ENCODE measurements at places on chromosomes 7 and 10.

DNA sequence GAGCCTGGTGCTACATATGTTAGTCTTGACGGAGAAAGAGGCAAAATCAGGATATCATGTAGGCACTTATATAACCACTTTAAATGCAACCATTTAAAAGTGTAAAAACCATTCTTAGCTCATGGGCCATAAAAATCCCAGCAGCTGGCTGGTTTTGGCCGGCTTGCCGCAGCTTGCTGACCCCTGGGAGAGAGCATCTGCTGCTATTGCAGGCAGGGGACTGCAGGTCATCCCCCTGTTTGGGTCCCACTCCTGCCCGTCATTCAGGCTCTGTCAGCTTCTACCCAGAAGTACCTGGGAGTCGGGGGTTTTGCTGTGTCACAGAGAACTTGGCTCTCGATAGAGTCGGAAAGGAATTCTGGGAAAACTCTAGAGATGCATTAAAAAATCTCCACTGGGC lies 187.4 kb downstream of the CUX1 start:
- no peak for DNase-seq

GRCh38 chr10:58010073-58010702 lies 257.5 kb downstream of the IPMK start:
- DNase-seq: peak; percentile 42

- no peak for DNase-seq
Observed at GRCh38 chr10:77696584-77696983, 59.0 kb upstream of the KCNMA1 start.

DNA sequence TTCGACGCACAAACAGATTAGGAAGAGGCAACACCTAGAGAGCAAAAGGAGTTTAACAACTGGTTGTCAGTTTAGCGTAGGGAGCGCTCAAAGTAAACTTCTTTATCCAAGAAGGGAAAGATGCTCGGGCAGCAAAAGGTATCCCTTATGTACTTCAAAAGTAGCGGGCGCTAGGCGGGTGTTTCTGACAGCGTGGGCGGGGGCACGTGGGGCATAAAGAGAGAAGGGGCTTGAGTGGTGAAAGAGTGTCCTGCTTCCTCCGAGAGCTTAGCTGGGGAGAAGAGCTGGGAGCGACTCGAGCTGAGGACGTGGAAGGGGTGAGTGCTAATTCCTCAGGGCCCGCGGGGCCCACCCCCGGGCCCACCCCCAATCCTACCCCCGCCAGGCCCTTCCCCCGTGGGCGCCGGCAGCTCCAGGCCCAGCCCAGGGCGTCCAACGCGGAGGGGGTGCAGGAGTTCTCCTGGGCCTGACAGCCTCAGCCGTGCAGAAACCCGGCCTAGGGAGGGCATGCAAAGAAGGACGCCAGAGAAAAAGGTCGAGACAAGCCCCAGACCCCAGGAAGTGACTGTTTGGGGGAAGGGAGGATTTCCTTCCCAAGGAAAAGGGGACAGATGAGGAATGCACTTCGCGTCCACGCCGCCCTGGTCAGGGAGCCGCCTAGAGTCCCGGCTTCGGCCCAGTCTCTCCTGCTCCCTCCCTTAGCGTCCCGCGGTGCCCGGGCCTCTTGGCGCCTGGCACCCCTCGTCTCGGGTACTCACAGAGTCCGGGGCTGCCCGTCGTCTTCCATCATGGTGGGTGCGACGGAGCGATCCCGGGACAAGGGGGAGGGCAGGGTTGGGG lies 868 bp downstream of the TIAL1 start:
- DNase-seq: no peak

DNA sequence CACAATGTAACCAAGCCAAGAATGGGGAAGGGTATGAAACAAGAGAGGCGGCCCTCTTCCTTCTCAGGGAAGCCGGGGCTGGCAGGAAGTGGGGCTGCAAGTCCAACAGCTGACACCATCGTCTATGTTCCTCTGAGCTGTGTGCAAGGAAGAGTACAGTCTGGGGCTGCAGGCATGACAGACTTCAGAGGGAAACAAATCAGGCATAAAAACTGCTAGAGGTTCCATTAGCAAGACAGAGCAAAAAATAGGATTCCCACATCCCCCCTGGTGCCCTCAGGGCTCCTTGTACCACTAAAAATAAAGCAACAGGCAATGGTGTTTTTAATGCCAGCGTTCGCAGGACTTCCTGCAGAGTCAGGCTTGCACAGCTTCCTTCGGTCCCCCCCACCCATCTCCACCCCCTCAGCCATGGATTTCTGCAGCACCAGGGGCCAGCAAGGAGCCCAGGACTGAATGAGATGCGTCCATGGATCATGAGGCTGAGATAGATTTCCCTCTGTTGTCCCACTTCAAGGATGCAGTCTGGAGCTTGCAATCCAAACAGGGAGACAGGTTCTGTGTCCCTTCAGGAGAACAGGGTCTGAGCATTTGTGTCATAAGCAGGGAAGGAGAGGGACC lies 34.6 kb downstream of the KCNMA1 start:
- no peak for DNase-seq

- DNase-seq: no peak
Observed at GRCh38 chr10:27948186-27948585, 50.7 kb downstream of the ODAD2 start.

DNA sequence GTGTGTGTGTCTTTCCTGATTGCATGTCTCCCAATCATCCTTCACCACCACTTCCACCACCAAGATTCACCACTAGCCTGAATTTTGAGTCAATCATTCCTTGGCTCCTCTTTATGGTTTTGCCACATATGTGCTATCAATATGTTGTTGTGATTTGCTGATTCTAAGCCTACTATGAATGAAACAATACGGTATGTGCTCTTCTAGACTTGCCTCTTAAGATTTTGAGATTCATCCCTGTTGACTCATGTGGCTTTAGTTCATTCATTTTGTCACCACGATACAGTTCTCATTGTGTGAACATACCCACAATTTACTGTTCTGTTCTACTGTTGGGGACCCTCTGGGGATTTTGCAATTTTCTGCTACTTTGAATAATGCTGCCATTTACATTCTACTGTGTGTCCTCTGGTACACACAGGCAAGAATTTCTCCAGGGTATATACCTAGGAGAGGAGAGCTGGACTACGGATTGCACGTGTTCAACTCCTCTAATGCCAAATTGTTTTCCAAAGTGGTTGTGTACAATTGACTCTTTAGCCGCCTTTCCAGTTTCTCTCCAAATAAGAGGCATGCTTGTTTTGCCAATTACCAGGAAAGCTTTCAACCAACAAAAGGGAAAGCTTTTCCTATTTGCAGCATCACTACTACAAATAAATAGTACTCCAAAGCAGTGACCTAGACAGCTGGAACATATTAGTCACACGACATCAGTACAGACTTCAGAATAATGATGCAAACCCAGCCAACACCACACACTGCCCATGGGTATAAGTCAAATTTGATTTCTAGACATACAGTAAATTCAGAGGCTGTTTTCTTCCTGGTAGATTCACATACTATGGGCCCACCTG lies 30.0 kb downstream of the SGMS1 start:
- DNase-seq: peak; percentile 20
